ENCODE measurements at places on chromosomes 7 and 10.

GRCh38 chr10:74514322-74514721, 312.1 kb upstream of the KAT6B start:
- no peak for DNase-seq

GRCh38 chr10:86104156-86104555, 262.4 kb downstream of the GRID1 start:
- DNase-seq, result no peak

DNA sequence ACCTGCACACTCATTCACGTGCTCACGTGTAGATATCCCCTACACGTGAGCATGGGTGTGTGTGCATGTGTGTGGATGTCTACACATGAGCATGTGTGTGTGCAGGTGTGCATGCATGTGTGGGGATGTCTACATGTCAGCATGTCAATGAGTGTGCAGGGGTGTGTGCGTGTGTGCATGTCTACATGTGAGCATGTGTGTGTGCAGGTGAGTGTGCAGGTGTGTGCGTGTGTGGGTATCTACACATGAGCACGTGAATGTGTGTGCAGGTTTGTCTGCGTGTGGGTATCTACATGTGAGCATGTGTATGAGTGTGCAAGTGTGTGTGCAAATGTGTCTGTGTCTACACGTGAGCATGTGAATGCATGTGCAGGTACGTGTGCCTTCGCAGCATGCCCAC, 274.8 kb downstream of the PTPRN2 start:
- DNase-seq, result no peak

DNA sequence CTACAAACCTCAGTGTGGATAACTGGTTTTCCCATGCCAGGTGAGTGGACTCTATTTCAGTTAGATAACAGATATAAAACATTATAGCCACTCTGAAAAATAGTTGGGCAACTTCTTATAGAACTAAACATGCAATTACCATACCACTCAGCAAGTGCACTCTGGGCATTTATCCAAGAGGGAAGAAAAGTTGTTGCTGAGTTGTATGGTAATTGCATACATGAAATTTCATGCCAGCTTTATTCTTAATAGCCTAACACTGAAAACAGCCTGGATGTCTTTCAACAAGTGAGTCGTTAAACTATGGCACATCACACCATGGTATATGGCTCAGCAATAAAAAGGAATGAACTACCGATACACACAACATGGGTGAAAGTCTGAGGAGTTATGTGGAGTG, 10.6 kb upstream of the UPP1 start:
- no peak for DNase-seq

- DNase-seq, result no peak
Measured at GRCh38 chr10:7706534-7707073, 3.5 kb downstream of the ITIH2 start.

All from mesothelial cell of epicardium (in vitro differentiated cells).